ENCODE measurements at places on chromosomes 3 and 15.

GRCh38 chr15:78055919-78056713 lies 21.4 kb downstream of the TBC1D2B start:
- no peak for DNase-seq

DNA sequence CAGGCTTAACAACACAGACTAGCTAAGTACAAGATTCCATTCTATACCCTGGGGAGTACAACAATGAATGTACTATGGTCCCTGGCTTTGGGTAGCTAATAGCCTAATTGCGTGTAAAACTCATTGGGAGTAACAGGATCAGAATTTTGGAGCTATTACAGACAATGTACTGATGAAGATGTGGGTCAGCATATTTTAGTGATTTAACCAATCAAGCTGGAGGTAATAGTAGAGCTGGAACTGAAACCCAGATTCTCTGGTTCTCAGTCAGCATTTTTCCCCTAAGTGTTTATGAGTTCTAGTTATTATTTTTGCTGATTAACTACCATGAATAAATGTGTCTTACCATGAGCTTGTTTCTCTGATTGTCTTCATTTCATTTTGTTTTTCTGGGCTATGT lies 578.7 kb downstream of the NLGN1 start:
- no peak for DNase-seq

DNA sequence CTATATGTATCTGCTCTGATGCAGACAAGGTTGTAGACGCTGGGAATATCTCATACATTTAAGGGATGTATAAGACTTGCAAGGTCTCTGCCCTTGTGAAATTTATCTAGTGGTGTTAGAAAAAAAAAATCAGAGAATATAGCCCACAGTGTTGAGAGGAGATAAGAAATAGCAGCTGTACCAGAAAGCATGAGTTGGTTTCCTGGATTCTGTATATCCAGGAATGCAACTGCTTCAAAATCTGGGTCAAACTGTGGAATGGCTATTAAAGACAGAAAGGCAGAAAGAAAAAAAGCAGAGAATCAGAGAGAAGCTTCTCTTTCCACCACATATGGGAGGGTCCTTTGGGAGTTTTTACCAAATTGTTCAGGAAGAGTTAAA lies 1.5 kb upstream of the TMEM212 start:
- no peak for DNase-seq

DNA sequence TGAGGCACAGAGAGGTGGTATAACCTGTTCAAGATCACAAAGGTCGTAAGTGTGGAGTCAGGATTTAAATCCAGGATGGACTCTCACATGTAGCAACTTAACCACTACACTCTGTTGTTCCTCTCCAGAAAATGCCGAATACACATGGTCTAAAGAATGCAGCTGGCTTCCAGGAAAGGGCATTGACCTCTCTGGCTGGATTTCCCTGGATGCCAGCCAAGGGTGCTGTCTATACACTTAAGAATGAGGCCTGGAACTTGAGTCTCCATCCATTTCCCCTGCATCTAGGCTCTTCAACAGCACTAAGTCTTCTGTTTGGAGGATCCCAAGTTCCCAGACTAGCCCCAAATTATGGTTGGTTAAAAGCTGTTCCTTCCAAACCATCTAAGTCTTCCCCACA lies 60.5 kb downstream of the CERS3 start:
- DNase-seq = no peak

- no peak for DNase-seq
These were observed 42.9 kb downstream of the PLCH1 start for GRCh38 chr3:155701882-155702465.

DNA sequence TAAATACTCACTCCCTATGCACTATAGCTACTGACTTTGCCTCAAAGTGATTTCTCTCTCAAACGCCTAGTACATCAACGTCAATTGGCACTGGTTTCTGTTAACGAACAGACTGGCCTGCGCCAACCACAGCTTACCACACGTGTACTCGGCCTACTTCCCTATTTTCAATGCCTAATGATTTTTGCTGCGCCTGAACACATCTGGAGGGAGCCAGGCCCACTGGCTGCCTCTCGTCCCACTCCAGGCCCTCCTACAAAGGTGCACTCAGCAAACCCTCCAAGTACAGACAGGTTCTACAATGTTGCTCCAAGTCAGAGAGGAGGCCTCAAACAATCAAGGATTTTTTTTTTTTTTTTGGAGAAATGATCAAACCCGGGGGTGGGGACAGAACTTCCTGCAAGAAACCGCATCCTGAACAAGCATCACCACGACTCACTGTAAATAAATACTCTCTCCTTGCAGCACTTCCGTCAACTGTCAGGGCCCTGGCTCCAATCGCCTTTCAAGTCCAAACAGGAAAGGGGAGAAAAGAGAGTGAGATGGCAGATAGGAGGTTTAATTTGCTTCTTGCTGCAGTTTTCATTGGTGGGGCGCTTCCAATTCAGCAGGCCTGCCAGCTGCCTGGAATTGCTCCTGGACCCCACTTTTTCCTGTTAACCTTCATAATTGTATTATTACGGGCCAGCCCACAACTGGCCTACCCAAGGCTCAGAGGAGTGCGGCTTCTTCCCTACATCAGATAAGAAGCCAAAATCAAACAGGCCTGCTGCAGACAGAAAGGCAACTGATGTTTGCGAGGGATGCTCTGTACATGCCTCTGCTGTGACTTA lies 139.3 kb downstream of the FOXP1 start:
- DNase-seq = no peak

- DNase-seq = no peak
These were observed 119.8 kb downstream of the PDCD6IP start for GRCh38 chr3:33918126-33918756.

DNA sequence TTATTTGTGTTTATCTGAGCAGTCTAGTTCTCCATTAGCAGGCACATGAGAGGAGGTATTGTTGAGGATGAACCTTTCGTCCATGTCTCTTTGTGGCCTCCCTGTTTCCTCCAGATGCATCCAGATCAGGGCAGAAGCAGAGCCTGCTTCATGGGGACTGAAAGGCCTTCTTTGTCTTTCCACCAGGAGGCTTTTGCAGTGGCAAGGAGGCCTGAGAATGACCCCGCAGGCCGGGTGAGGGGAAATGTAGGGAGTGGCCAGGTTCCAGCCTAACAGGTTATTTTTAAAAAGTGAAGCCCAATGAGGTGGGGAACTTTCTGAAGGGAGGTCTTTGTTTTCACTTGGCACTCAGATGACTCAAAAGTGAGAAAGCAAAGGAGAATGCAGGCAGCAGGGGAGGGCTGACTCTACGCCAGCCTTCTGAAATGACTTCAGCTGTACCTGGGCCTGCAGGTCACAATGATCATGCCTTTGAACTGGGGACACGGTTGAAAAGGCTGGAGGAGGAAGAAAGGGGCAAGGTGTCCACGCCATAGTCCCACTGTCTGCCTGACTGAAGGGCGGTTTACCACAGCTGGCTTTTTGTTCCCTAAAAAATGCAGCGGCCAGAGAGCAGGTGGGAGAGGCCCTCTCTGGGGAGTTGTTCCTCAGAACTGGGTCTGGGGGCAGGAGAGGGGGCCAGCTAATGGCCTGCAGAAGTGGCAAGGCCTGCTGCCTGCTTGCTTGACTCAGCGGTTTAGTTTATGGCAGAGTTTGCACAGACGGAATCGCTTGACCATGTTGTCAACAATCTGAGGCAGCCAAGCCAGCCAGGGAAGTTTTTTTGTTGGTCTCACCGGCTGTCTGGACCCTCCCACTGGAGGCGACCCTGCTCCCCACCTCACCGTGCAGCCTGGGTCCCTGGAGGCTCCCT lies 28.7 kb downstream of the CMTM7 start:
- DNase-seq = no peak

DNA sequence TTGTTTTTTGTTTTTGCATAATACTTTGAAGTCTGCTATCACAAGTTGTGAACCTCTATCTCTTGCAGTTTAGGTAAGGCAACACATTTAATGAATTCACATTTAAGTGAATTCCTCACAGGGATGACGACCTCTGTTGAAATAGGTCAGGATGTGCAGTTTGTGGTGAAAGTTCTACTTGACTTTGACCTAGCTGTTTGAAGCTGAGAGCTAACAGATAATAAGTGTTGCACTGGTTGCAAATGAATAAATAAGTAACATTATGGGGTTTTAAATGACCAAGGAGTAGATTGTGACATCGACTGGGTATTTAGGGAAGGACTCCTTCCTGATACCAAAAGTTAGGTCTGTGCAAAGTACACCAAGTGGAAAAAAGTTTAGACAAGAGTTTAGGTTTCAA lies 23.9 kb downstream of the NIT2 start:
- DNase-seq = no peak

DNA sequence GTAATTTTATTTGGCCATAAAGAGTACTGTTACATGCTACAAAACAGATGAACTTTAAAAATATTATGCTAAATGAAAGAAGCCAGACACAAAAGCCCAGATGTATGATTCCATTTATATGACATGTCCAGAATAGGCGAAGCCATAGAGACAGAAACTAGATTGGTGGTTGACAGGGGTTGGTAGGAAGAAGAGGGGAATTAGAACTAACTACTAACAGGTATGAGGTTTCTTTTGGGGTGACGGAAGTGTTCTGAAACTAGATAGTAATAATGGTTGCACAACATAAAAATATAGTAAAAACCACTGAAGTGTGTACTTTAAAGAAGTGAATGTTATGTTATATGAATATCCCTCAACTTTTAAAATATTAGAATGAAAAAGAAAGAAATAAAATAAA lies 66.1 kb downstream of the GBE1 start:
- DNase-seq = no peak

DNA sequence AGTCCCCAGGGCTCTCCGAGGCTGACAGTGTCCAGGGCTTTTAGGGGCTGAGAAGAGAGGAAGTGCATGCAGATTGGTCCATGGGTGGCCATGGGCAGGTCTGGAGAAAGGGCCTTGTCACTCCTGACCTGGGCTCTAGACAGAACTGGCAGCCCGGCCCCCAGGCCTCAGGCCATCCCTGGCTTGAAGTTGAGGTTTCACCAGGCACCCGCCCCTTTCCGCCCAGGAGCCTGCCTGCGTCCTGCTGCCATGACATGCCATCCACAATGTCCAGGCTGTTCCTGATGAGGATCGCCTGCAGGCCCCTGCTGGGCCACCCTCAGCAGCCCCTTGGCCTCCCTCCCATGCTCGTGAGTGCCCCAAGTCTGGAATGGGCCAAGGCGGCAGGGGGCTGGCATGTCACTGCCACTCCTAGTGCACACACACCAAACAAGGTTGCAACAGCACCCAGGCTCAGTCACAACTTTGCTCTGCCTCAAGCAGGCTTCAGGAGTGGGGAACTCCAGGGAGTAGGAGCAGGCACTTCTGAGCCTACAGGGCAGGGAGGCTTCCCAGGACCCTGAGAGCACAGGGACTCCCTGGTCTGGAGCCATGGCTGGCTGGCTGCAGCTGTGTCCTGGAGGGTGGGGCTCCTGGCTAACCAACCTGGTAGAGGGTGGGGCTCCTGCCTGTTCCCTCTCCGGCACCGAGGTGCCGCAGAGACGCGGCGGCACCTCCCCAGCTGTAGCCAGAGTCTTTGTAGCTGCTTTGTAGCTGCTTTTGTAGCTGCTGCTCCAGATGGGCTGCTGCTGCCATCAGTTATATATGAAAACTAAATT lies 1457.1 kb upstream of the GBE1 start:
- no peak for DNase-seq

GRCh38 chr3:111617912-111618601 lies 22.9 kb upstream of the ZBED2 start:
- DNase-seq = no peak

- no peak for DNase-seq
These were observed 10.9 kb downstream of the STRIT1 start for GRCh38 chr3:155282385-155283091.

GRCh38 chr15:81915990-81916389 lies 129.8 kb downstream of the MEX3B start:
- no peak for DNase-seq

DNA sequence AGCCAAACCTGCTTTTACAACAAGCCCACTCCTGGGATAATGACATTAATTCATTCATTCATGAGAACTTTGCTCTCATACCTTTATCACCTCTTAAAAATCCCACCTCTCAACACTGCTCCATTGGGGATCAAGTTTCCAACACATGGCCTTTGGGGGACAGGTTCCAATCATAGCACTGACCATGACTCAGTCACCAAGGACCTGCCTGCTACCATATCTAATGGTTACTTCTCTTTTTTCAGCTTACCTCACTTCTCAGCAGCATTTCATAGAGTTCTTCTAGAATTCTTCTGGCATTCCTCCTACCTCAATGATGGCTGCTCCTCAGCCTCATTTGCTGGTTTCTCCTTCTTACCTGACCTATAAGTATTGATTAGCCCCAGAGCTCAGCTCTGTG lies 36.9 kb upstream of the RYK start:
- no peak for DNase-seq

GRCh38 chr3:183151821-183152351 lies 10.6 kb downstream of the LAMP3 start:
- no peak for DNase-seq

DNA sequence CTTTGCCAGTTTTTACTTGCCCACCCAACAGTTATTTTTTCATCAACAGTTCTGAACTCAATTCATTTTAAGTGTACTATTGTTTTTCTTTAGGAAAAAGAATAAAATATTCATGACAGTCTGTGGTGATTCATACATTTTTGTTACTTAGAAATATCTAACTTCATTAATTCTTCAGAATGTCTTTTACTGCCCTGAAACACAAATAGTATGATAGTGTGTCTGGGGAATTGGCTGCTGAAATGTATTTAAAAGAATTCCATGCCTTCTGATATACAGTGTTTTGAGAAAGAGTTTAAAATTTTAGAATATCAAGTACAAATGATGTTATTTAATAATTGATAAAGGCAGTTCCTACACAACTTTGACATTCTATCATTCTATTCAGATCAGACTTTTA lies 854.1 kb downstream of the NAALADL2 start:
- DNase-seq = no peak

GRCh38 chr3:64460877-64461276 lies 226.9 kb downstream of the ADAMTS9 start:
- DNase-seq = no peak

DNA sequence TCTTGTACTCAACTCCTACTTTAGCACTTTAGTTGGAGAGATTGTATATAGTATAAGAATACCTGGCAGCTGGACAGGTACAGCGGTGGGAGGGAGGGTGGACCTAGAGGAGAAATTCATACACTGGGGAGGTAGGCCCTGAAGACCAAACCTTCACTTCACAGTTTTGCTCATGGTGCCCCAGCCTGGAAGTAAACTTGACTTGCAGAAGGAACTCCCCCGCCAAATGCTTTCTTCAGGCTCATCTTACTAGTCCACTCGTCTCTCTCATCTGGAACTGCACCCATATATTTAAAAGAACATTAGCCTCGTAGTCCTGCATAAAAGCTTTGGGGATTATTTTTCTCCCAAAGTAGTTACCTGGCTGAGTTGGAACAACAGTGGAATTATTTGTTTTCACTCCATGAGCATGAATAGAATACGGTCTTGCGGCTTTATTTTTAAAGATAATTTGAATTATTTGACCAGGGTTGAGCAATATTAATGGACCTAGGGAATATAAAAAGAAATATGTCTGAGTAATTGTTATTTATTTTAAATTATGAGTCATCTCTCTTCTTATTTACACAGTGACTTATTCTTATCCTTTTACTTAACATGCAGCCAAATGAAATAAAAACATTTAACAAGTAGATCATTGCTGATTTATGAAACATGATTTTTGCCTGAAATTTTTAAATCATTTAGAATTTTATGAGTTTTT lies 25.5 kb upstream of the CP start:
- DNase-seq = no peak

Measured in stimulated activated CD8-positive, alpha-beta memory T cell treated with anti-CD3 and anti-CD28 coated beads, Interleukin-4, amount 100 ng/mL, for 1 hour (primary cell).